ENCODE measurements at places on chromosomes 12 and 14.
A peak's percentile ranks its signal among the peaks of the same experiment; 100 is the strongest.

- DNase-seq: no peak
These were observed 5.4 kb upstream of the GSC start for GRCh38 chr14:94775091-94775870.

DNA sequence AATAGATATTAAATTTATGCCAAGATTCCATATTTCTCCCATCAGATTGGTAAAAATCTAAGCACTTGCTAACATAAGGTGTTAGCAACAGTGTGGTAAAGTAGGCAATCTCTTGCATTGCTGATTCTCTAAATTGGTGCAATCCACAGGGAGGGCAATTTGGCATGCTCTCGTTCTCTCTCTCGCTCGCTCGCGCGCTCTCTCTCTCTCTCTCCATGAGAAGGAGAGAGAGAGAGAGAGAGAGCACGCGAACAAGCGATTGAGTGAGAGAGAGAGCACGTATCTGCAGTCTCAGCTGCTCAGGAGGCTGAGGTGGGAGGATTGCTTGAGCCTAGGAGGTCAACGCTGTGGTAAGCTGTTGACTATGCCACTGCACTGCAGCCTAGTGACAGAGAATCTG lies 25.9 kb downstream of the PSEN1 start:
- no peak for DNase-seq

- DNase-seq: no peak
These were observed 269.6 kb upstream of the AMIGO2 start for GRCh38 chr12:47349137-47350061.

DNA sequence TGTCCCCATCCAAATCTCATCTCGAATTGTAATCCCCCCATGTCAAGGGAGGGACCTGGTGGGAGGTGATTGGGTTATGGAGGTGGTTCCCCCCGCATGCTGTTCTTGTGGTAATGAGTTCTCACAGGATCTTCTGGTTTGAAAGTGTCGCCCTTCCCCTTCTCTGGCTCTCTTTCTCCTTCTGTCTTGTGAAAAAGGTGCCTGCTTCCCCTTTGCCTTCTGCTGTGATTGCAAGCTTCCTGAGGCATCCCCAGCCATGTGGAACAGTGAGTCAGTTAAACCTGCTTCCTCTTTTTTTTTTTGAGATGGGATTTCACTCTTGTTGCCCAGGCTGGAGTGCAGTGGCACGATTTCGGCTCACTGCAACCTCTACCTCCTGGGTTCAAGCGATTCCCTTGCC lies 104.0 kb downstream of the CCDC91 start:
- DNase-seq: no peak

GRCh38 chr12:57001448-57001906 lies 4.9 kb downstream of the ZBTB39 start:
- DNase-seq: peak; percentile 47

DNA sequence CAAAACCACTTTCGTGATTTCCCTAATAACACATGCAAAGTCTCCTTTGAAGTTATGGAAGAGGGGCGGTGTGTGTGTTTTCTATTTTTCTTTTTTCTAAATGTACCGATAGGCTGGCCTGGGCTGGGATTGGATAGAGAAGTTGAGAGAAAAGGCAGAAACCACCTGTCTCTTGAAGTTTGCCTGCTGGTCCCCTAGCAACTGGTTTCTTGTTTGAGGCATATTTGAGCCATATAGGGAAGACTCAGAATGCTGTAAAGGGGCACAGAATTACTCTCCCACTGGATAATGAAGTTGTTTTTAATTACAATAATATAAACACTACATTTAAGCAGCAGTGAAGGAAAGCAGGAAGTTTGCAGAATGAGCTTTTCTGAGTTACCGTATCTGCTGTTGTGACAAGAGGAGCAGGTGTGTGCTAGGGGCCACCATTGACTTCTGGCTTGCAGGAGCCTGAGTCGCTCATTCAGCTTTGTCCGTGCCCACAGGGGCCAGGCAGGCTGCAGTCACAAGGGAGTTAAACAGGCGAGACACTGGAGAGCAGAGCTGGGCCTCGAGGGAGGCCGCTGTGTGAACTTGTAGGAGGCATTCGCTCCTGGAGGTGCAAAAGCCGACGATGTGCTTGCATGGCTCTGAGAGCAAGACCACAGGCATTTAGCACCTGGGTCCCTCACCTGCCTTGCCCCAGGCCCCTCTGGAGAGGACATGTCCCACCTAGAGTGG lies 173.8 kb upstream of the RGS6 start:
- DNase-seq: no peak

- no peak for DNase-seq
These were observed 159.3 kb downstream of the FBXL14 start for GRCh38 chr12:1435044-1435443.

DNA sequence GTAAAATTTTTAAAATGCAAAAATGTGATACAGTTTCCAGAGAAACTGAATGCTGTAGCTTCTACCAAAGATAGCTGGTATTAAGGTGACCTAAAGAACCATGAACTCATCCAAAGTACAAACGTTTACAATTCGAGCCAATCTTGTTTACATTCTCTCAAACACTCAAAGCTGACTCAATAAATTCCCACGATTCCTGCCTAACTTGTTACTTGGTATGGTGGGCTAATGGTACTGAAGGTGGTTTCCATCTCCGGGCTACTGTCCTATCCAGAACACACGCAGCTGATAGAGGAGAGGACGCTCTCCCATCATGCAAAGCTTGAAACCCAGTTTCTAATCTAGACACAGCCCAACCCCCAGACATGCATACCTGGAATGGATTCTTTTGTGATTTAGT lies 31.5 kb downstream of the RAD9B start:
- DNase-seq: no peak

DNA sequence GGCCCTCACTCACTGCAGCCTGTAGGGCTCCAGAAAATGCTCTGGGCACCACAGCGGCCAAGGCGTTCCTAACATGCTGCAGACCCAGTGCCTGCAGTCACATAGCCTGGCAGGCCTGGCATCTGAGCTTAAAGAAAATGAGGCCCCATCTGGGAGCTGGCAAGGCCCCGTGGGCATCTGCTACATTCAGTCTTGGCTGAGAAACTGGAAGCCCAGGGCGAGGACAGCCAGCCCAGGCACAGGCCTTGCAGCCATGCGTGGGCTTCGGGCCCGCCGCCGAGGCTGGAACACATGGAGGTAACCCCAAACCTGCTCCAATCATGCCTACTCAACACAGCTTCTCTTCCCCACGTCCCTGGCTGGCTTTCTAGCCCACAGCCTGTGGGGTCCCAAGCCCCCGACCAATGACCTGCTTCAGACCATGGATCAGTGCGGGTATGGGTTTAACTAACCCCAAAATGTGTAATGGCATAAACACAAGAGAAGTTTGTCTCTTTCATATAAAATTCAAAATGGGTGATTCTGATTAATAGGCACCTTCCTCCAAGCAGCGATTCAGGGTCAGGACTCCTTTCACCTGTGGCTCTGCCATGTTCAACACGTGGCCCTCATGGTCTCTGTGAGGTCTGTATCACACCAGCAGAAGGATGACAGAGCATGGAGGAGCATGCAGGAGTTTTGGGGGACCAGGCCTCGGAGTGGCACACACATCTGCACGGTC lies 6.4 kb downstream of the NGB start:
- no peak for DNase-seq

- no peak for DNase-seq
These were observed 322.4 kb downstream of the BCL11B start for GRCh38 chr14:98949481-98950135.

DNA sequence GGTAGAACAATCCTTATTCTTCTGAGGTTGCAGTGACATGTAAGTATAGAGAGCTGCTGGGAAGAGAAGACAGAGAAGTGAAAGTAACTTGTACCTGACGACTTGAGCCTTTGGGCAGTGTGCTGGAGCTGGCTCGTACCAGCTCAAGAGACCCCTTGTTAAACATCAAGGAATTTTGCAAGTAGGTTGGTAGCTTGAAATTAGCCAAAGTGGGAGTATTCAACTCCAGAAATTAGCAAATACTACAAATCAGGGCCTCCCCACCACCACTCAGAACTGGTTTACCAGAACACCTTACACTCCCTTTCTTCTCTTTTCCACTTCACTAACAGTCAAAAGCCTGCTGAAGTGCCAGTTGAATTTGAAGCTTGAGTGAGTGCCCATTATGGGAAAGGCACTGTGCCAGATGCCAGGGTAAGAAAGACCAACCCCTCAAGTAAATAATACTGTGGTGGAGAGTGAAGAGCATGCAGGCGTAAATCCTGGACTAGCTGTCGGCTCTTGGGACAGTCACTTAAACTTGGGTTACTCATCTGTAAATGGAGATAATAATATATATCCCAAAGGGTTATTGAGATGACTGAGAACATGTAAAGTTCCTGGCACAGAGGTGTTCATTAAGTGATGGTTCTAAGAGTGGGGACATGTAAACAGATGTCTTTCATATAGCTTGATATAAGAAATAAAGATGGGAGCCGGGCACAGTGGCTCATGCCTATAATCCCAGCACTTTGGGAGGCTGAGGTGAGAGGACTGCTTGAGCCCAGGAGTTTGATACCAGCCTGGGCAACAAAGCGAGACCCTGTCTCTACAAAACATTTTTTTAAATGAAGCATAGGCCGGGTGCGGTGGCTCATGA lies 27.0 kb upstream of the EID3 start:
- no peak for DNase-seq

DNA sequence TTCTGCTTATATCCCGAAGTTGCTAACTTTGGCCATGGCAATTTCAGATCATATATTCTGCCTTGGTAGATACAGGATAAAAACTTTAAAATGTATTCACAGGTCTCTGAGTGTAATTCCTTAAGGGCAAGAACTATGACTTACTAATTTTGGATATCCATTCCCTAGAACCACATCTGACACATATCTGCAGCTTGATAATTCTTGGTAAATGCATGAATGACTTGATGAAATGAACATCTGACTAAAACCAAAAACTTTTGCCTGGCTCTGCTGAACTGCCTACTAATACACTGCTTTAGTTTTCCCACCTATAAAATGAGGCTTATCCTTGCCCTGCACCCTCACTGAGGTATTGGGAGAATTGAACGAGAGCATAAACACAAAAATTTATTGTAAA lies 32.2 kb downstream of the SLC25A21 start:
- no peak for DNase-seq

DNA sequence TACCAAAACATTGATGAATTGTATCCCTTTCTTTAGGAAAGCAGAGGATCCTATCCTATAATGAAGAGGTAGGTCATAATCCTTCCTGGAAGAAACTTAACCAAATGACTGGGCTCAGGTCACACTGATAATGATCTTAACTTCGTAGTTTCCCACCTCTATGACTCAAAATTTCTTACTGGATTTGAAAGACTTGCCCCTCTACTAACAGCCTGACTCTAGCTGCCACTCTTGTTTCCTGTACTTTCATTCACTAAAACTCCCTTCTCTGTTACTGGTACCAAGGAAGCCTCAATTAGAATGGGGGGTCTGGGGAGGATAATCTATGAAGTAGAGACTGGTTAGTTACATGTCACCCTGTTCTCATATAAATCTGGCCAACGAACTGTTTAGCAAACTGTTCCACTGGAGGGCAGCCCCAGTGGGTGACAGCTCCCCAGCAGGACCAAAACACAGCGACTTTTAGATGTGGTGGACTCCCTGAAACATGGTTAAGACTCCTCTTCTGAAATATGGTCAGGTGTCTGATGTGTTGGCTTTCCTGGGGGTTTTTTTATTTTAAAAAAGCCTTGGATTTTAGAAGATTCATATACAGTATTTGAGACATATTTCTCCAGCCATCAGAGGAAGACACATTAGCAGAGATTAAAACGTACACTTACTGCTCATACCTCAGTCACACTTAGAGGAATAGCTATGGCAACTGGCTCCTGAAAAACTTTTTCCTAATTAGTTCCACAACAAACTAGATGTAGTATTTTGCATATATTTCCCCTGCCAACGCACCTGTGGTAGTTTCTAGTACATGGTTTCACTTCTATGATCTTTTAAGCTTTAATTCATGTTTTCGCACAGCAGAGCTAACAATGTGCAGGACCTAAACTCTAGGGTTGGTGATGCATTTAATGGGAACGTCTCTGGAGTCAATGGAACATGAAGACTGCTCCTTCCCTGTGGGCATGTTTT lies 72.3 kb downstream of the ACADS start:
- DNase-seq: no peak

DNA sequence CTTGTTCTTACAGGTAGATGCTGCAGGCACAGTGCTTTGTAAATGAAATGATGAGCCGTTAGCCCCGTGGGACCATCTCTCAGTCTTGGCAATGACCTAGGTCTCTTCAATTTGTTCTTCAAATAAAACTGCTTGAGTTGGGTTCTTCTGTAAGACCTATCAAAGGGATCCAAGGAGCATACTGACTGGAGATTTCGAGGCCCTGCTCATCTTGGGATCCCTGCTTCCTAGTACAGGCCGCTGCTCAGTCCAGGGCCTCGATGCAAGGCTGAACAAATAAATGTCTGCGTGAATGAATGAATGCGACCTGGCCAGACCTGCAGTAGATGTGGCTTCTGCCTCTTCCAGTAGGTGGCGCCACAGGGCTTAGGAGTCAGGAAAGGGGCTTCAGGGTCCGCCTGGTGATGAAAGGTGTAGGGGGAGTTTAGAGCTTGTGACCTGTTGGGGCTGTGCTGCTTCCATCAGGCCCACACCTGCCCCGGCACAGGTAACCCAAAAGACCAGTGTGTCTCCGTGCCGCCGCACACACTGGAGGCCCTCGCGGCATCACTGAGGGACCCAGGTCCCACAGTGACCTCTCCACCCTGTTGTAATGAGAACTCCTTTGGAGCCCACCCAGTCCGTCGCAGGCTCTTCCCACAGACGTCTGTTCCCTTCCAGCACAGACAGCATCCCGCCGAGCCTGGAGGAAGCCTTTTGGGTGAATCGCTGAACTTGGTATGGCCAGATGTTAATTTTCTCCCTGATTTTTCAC lies 4.4 kb downstream of the CACNA1C start:
- peak; percentile 41 for DNase-seq

DNA sequence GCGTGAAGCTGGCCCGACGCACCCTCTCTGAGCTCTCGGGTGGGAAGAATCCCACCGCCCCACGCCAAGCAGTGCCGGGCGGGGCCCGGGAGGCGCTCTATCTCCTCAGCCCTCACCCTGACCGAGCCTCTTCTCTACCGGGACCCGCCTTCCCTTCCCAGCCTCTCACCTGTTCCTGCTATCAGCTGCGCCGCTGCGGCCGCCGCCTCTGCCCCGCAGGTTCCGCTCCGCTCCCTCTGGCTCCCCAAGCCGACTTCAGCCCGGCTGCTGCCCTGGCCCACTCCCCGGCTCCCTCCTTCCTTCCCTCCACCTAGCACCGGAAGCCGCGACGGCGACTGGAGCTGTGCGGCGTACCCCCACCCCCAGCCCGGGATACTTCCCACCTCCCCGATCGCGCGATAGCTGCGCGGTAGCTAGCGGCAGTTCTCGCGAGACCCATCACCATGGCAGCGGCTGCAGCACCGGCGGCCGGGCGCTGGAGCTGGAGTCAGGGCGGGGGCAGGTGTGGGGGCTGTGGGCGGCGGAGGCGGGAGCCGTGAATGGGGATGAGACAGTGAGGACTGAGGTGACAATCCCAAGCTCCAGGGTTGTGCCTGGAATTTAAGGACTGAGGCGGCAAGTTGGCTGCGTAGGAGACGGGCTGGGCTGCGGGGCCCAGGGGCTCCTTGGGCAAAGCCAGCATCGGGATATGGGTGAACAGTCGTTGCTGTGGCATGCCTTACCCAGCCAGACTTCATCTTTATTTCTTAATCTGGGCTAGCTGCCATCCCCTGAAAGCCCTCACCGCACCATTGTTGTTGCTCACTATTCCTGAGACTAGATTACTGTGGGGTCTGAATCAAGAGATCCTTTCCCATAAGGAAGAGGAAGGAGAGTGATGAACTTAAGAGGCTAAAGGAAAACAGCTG lies at the start of gene ARF3:
TSS of gene ARF3 (minus strand) at position 347 of the 908 bp plus-strand sequence. CDS start 16,392 bp downstream, outside the sequence.
- peak; percentile 87 for DNase-seq

- DNase-seq: peak; percentile 85
These were observed 111.4 kb downstream of the DACT1 start for GRCh38 chr14:58749066-58749669.

Data from brain microvascular endothelial cell (primary cell).